ENCODE measurements at places on chromosomes 5 and 9.
A peak's percentile ranks its signal among the peaks of the same experiment; 100 is the strongest.

DNA sequence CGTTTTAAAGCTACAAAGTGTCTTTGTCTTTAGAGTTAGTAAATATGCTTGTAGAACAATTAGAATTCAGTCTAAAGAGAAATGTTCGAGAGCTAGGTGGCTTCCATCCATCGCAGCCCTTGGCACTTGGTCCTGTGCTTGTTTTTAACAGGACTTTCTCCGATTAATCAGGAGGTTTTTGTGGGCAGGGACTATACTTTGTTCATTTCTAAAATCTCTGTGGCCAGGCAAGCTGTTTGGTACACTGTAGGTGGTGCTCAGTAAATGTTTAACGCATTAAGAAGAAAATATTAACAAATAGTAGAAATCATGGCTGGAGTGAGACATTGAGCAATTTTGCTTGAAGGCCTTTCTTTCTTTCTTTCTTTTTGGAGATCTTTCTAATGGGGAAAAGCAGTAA, 20.8 kb downstream of the AGXT2 start:
- DNase-seq: no peak

- DNase-seq: no peak
Observed at GRCh38 chr9:19174127-19174912, 47.0 kb upstream of the PLIN2 start.

- DNase-seq: no peak
Observed at GRCh38 chr5:87300744-87301143, 33.1 kb downstream of the RASA1 start.

GRCh38 chr9:136848393-136849037, 694 bp upstream of the PHPT1 start:
- no peak for DNase-seq

GRCh38 chr5:158751961-158752655, 347.6 kb downstream of the EBF1 start:
- no peak for DNase-seq

DNA sequence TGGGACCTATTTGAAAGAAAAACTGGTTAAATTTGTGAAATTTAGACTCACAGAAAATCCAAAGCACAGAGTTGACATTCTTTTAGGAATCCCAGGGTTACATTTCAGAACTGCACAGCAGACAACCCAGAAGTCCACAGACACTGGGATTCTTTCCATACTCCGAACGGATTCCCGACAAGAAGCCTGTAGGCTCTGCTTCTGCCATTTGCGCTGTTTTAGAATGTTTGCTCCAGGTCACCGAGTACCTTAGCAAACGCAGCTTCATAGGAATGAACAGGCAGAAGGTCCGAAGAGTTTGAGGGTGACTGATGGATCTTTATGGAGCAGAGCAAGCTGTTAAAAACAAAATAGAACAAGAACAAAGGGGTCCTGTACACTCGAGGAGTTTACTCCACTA, 84.5 kb upstream of the NFIB start:
- no peak for DNase-seq

GRCh38 chr5:82365744-82366228, 87.6 kb upstream of the RPS23 start:
- DNase-seq: no peak

DNA sequence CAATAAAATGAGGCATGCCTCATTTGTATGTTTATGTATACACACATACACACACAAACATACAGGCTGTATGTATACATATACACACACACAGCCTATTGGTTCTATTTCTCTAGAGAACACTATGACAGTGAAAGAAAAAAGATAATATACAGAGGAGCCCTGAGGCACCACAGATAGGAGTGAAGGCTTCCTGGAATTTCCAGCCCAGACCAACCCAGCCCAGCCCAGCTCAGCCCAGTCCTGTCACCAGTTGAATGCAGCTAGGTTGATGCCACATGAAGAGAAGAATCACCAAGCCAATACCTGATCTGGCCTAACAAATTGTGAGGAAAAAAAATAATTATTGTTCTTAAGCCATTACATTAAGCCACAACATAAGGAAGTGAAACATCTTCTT, 126.9 kb upstream of the PDE4D start:
- DNase-seq: no peak

- no peak for DNase-seq
Observed at GRCh38 chr5:11504065-11504885, 400.0 kb downstream of the CTNND2 start.

DNA sequence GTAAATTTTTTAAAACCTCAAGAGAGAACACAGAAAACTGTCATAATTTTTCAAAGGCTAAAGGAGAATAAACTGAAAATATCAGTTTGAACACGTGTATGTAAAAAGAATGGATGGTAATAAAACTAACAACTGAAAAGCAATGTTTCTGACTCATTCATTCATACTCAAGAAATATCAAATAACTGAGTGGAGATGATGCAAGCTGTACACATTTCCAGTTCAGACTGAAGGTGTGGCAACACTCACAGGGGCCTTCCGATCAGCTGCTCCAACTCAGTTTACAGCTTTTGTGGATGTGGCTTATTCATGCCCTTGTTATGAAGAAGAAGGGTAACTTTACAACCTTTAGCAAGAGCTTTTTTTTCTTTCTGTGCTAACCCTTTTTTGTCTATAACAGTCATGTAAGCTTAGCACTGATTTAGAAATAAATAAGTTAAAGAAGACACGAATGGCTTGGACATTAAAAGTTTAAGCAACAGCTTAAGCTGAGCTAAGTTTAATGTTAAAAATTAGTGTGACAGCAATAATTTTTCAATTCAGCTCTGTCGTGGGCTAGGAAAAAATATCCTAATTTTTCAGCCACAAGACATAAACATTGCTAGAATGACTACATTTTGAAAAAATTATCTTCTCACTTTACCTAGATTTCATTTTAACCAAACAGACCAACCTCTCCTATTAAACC, 453.5 kb downstream of the RAB3C start:
- no peak for DNase-seq

GRCh38 chr9:36258996-36259533, 817 bp upstream of the GNE start:
- DNase-seq: no peak

GRCh38 chr9:121138561-121138960, 63.1 kb downstream of the RAB14 start:
- DNase-seq: no peak

DNA sequence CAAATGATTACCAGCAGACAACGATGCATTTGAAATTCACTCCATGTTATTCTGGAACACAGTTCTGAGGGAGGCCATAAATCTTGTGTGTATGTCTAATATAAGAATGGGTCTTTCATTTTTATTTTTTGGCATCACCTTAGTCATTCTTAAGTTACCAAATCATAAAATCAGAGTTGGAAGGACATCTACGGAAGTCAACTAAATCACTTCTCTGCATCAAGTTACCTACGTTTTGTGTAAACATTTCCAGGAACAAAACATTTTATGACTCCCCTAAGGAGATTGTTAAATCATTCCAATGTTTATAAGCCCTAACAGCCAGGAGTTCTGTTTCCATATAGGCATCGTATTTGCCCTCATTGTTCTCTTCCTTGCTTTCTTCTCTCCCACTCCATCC, 378.2 kb downstream of the FAM170A start:
- no peak for DNase-seq

DNA sequence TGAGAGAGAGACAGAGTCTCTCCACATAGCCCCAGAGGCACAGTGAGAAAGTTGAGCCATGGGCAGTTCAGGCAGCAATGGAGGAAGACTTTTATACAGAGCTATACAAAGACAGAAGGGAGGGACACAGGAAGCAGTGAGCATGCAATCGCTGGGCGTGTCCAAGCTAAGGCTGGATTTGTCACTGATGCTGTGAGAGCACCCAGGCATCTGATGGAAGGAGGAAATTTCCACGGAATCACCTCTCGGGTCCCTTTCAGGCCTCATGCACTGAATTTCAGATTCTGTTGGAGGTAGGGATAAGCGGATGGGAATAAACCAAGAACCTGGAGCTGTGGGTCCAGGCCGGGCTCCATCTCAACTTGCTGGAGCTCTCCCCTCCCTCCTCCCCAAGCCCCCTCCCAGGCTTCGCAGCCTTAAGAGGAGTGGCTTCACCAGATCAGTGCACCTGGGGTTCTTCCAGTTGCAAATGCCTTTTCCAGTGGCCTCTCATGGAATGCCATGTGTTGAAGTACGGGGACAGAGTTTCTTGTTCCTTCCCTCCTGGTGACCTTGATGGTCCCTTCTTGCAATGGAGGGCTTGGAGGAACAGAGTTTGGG, 114.8 kb upstream of the ALDH1B1 start:
- no peak for DNase-seq

DNA sequence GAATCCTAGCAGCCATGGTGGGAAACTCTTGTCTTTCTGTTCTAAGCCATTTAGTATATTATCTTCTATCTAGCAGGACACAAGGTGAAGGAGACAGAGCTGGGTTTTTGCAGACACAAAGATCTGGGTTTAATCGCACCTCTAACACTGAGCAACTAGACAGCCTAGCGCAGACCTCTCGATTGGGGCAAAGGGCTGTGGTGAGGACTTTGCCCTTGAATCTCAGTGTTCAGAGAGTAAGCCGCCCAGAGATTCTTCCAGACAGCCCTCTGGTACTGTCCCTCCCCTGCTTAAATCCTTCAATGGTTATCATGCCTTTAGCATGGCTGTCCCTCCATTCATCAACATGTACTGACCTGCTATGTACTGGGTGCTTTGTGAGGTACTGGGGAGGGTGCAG, 128.1 kb downstream of the CRB2 start:
- DNase-seq: no peak

- no peak for DNase-seq
Observed at GRCh38 chr5:44691802-44692201, 116.9 kb upstream of the MRPS30 start.

GRCh38 chr5:43683884-43684471, 81.0 kb downstream of the NNT start:
- no peak for DNase-seq

DNA sequence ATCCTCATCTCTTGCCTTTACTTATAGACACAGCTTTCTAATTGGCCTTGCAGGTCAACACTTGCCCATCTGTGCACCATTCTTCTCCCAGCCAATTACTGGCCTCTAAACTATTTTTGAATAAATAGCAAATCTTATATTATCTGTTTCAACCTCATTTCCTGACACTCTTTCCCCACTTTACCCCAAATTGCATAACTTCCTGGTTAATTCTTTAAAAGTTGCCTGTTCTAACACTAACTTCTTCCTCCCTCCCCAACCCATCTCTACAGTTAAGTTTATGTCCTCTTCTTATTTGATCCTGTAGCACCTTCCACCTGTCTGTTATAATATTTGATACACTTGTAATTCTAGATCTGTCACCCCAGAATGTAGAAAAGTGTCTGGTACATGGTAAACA, 372.1 kb downstream of the PDE4D start:
- DNase-seq: no peak

- DNase-seq: no peak
Observed at GRCh38 chr5:93249651-93250289, 331.2 kb downstream of the NR2F1-AS1 start.

GRCh38 chr9:130689937-130690700, 3.5 kb upstream of the EXOSC2 start:
- DNase-seq: peak; percentile 89

DNA sequence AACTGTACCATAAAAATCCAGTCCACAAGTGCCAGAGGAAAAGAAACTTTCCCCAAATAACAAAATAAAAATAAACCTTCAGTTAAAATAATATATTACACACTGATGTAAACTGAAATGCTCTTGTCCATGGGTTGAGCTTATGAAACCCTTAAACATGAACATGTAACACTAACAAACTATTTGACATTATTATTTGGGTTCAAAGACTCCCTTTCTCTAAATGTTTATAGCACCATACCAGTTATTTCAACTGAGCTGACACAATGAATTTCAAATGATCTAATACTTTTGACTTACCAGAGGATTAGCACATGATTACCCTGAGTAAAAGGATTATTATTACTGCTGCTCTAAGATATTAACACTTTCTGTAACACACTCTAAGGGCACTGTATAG, 251.1 kb downstream of the BNC2 start:
- no peak for DNase-seq

- DNase-seq: no peak
Observed at GRCh38 chr9:116250891-116251290, 97.3 kb downstream of the PAPPA start.

GRCh38 chr9:98576354-98576753, 132.4 kb downstream of the GABBR2 start:
- no peak for DNase-seq

Measured in NCI-H1048 (cell line).